ENCODE measurements at places on chromosomes 5 and 9. TPM values are rescaled to one million over a fixed set of nuclear protein-coding genes. Genes with fewer than 3 reads are reported as not detected.

The SUB1 gene
- 186 TPM for total RNA-seq

The SV2C gene
- not detected for total RNA-seq

The ENTPD8 gene
- not detected for total RNA-seq

The GPRIN1 gene
- 7.3 TPM for total RNA-seq

The CDKN2B gene
- 74.0 TPM for total RNA-seq

The AIF1L gene
- total RNA-seq, result 0.30 TPM

The PLAC8L1 gene
- 0.59 TPM for total RNA-seq

The FAM153A gene
- total RNA-seq, result not detected
